ENCODE measurements at places on chromosomes 7 and 10.

DNA sequence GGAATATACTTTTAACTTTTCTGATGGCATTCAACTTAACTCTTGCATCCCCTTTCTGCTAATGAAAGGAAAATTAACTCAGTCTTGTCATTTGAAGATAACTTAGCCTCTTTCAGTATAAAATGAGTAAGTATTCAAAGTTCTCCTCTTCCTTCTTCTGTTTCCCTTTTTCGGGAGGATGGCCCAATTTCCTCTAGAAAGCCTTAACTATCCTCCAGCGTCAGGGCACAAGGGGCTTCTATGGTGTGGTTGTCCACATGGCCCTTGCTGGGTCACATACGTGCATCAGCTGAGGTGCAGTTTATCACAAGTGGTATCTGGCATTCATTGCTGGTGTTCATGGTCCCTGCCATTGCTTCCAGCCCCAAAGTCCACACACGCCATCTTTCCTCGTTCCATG is 17.8 kb upstream of the GSAP start:
- no peak for DNase-seq

DNA sequence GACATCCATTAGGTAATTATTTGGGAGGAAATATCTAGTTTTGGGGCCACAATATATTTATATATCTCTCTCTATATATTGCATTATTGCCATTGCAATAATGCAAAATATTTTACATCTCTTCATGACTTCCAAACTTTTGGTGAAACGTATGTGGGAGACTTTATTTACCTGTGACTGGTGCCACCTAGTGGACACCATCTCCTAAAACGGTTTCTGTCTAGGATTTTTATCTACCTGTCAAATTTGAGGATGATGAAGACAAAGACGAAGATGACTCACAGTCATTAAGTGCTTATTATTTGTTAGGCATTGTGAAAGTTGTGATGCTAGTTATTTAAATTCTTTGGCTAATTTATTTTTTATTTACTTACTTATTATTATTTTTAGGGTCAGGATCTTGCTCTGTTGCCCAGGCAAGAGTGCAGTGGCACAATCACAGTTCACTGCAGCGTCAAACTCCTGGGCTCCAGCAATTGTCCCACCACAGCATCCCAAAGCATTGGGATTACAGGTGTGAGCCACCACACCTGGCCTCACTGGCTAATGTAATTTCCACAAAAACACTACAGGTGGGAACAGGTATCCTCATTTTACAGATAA is 18.7 kb upstream of the CBLL1 start:
- peak; percentile 25 for DNase-seq

DNA sequence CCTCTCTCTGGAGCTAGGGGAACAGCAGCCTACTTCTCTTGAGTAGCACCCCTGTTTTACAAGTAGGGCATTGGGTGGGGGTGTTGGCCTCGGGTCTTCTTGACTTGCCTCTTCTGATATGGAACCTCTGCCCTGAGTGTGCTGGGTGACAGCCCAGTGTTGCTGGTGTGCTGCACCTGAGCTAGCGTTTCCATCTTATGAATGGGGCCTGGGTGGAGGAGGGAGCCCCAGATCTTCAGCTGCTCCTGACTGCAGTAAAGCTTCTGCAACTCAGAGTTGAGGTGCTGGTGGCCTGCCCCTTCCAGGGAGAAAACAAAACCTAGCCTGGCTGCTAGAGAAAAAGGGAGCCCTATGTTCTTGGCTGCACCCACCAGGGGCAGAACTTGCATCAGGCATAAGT is 202.5 kb upstream of the SHH start:
- no peak for DNase-seq

- DNase-seq: no peak
Observed at GRCh38 chr7:48904975-48905374, 19.4 kb upstream of the CDC14C start.

- DNase-seq: no peak
Observed at GRCh38 chr7:141675436-141676215, 26.3 kb downstream of the DENND11 start.

DNA sequence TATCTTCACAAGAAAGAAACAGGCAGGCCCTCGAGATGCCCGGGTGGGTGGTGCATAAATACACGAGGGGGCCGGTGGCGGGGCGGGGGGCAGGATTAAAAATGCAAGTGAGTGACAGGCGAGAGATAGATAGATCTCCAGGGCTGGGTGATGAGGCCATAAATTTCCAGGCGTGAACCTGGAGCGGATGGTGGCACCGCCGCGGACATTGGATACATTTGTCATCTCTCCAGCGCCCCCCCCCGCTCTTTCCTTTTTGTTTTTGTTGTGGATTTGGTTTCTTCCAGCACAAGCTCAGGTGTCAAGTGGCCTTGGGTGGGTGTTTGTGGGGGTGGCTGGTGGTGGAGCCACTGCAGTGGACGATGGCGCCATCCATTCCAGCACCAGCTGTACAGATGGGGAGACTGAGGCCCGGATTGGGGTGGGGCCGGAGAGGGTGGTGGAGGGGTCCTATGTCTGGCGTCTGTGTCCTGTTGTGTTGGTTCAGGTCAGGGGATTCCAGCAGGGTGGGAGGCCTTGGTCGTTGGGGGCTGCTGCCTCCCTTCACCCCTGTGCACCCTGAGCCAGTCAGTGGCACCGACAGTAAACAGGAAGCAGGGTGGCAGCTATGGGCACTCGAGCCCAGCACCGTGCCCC is 2.9 kb downstream of the ELFN1 start:
- no peak for DNase-seq

DNA sequence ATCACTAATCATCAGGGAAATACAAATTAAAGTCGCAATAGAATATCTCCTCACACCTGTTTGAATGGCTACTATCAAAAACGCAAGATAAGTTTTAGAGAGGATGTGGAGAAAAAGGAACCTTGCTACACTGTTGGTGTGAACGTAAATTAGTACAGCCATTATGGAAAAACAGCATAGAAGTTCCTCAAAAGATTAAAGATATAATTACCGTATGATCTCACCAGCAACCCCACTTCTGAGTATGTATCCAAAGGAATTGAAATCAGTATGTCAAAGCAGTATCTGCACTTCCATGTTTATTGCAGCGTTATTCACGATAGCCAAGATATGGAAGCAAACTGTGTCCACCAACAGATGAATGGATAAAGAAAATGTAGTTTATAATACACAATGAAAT is 164.4 kb downstream of the ZNF365 start:
- DNase-seq: no peak

GRCh38 chr10:63010203-63010602 is 122.9 kb upstream of the NRBF2 start:
- DNase-seq: no peak

GRCh38 chr7:79933144-79933543 is 201.5 kb upstream of the GNAI1 start:
- no peak for DNase-seq

DNA sequence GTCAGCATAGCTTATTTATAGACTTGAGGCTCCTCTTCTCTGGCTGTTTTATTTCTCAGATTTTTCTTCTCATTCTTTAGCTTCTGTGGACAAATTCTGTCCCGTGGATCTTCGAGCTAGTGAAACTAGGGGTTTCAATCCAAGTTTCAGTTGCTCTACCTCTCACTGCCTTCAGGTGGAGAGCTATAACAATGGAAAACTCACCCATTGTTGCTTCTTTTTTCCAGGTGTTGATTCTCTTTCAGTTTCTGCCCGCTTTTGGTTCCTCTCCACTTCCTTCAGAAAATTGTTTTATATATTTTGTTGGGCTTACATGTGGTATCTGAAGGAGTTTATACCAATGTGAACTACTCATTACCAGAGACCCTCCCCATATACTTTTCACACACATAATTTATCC is 266.1 kb downstream of the TCF7L2 start:
- DNase-seq: no peak

GRCh38 chr10:114058297-114058696 is 14.6 kb downstream of the ADRB1 start:
- no peak for DNase-seq

DNA sequence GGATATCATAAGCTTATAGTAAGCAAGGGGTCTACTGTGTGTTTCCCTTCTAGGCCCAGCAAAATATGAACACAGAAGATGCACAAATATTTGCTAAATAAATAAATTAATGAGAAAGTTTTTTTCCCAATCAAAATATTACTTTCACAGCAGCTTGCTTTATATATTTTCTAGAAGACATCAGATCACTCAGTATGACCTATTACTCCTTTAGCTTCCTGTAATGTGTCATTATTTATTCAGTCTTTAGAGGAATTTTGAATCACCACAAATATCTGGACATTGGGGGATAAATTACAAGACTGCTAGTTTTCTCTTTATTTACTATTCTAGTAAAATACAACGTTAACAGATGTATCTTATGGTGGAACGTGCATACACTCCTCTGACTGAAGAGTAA is 765.8 kb upstream of the POM121L12 start:
- no peak for DNase-seq
